ENCODE measurements at places on chromosomes 3 and 15.

DNA sequence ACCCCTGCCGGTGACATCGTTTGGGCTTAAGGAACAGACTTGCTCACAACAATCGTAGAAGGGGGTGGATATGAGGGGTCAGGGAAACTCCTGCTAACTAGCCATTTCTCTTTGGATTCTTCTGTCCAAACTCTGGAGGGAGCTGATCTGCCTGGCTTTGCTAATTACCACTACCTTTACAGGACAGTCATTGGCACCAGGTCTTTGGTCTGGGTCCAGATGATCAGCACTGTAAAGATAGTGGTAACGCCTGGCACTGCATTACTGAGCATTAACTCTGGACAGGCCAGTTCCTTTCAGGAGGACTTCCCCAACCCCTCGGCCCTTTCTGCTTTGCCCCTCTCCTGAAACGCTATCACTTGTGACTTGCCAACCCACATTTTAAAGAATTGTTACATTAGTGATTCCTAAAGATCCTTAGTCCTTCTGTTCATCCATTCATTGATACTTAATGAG, 788 bp downstream of the UQCC5 start:
- DNase-seq = no peak

- DNase-seq = no peak
These were observed 92.2 kb upstream of the PRR23E start for GRCh38 chr3:127100459-127101410.

GRCh38 chr15:55224892-55225291, 28.2 kb upstream of the RSL24D1 start:
- DNase-seq = peak; percentile 26

- no peak for DNase-seq
These were observed 11.8 kb upstream of the MYO1E start for GRCh38 chr15:59384507-59384906.

DNA sequence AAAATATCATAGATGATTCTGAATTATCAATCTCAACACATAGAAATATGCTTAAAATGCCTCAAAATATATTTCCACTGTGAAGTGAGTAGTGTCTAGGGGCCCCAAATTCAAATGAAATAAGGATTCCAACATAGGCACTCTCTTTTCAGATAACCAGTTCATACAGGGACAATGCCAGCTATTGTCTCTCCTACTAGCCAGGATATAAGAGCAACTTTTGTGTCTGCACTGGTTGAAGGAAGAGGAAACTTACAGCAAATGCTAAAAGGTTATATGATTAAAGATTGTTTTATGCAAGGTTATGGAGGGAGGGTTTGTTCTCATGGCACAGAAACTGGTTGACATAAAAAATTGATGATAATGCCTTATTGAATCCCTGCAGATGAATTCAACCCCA, 579.4 kb upstream of the ALCAM start:
- no peak for DNase-seq

DNA sequence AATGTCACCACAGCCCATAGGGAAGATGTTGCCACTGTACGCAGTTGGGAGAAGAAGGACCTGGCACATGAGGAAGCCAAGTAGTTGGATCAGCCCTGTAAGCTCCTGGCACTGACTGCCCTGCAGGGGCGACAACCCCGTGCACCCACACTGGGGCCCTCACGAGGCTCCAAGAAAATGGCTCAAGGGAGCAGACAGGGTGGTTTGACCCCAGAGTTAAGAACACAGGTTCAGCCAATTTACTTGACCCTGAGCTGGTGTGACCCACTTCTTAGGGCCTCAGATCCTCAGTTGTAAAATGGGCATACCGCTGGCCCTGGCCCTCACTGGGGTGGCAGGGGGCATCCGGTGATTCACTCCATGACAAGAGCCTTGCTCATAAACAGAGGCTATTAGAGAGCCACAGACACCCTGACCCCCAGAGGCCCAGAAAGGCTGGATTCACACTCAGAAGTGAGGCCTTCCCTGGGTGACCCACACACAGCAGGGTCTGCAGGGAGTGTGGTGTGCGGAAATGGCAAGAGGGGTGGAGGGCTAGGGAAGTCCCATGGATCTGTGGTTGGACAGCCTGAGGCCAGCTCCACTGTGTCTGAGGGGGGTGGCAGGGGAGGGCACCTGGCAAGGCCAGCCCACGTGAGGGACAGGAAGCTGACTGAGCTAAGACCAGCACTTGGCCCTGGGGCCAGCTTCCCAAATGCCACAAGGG, 1.7 kb upstream of the HHATL start:
- DNase-seq = no peak

DNA sequence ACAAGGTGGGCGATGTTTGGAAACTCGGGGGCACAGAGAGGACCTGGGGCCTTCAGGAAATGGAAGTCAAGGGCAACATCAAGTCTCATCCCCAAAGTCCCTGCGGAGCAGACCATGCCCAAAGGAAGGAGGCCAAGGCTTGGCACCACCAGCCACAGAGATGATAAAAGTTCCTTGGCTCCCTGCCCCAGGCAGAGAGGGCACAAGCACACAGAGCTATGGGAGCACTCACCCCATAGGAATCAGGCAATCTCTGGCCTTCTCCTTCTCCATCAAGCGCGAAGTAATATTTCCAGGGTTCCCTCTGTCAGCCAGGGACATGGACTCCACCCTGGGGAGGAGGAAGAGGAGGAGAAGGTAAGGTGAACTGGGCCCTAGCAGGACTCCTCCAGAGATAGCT, 7.9 kb downstream of the ACAA1 start:
- DNase-seq = no peak

DNA sequence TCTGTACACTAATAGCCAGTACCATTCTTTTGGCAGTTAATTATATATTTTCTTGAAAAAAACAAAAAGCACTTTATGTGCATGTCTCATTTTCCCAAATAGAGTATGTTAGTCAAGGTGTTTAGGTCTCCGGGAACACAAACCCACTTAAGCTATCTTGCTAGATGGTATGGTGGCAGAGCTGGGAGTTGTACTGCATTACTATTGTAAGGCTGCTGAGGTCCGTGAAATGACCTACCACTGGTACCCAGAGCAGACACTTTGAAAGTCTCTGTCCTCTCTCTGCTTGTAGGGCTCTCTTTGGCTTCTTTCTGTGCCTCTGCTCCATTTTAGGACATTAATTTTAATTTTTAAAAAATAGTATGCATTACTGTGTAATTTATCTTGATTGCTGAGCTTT, 8.8 kb downstream of the TMOD3 start:
- no peak for DNase-seq

- DNase-seq = peak; percentile 78
These were observed 43.1 kb upstream of the WDR5B start for GRCh38 chr3:122458992-122459391.

DNA sequence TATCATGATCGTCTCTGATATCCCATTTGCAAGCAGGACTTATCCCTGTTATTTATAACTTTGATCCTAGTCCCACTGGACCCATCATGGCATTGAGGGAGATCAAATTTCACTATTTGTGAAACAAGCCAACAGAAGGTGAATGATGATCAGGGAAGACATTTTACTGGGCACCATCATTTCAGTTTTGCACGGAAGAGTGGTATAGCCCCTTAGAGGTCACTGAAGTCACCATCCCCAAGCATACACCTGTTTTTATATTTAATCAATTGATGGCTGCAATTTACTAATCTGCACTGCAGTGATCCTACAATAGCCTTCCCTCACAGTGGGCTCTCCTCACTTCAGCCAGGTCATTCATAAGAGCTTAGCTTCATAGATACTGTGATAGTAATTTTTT, 132.4 kb downstream of the FHIT start:
- DNase-seq = no peak

DNA sequence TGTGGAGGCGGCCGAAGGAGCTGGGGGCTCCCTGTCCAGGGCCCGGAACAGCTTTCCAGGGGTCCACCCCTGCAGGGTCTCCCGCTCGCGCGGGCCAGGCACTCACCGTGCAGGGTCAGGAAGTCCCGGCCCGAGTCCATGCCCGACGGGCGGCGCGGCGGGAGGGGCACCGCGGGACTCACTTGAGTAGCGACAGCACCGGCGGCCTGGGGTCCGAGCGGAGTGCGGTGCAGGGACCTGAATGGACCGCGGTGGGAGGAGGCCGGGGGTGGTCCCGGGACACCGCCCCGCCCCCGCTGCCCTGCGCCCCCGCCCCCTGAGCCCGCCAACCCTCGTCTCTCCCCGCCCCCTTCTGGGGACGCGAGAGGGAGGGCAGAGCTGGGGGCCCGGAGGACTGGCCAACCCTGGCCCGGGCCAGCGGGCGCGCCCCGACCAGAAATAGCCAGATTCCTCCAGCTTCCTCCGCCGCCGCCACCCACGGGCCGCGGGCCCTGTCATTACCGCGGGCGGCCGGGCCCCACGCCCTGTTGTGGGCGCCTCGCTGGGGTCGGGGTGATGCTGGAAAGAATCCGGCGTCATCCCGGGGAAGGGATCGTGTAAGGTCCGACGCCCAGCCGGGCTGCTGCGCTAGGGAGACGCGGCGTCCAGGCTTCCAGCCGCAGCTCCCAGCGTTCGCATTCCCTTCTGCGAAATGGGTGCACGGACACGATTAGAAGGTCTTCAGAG, at the start of gene PLCD1:
TSS of gene PLCD1 (minus strand) at position 243 of the 726 bp plus-strand sequence. CDS start at position 140, 103 bp downstream.
- peak; percentile 86 for DNase-seq

DNA sequence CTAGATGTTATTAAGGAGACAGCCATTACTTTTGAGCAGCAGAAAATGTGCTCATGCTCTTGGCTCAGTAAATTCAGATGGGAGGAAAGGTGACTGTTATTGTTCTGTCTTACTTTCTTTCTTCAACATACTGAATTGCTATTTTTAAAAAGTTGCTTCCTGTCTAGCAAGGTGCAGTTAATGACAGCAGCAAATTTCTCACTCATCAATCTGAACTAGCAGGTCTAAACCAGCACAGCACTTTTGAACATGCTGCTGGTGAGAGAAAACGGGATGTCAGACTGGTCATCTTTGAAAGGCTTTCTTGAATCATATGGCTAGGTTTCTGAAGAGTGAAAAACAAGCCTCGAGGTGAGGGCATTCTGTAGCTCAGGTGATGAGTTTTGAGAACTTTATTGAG, 384.7 kb downstream of the MFSD1 start:
- no peak for DNase-seq

- no peak for DNase-seq
These were observed 852.3 kb upstream of the ALCAM start for GRCh38 chr3:104514371-104514770.

- no peak for DNase-seq
These were observed 200.7 kb downstream of the GREM1 start for GRCh38 chr15:32918547-32918946.

GRCh38 chr3:131708241-131708640, 205.5 kb upstream of the MRPL3 start:
- no peak for DNase-seq

GRCh38 chr3:160049988-160050387, 61.4 kb downstream of the IL12A start:
- no peak for DNase-seq

DNA sequence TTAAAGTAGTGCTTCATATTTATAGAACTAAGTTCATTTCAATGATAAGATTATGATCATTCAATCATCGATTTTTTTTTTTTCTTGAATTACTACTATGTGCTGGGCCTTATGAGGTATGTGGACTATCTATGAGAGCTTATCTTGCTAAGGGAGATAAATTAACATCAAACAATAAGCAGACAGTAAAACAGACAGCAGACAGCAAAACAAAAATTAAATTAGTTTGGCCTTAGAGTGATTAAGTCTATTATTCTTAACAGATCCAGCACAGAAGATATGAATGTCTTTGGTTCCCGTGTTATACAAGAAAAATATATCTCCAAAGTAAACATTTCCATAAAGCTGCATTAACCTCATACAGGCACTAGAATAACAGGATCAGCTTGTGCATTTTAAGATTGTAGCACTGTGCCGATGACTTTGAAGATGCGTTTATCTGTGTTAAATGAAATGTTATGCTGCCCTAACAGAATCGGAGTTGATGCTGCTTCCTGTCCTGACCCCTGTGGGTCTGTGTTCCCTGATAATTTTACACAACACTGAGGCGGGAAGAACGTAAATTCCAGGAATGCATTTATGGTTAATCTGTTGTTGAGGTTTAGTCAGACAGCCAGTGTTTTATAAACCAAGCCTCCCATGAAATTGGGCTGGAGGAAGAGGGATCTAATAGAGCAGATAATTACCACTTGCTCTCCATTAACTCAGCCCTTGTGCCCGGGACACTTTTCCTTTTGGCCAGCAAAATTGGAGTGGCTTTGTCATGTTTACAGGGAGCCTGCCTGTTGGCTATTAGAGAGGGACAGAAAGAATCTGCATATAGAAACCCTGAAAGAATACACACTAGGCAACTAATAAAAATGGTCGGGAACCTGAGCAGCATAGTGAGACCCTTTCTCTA, 80.8 kb downstream of the GHSR start:
- peak; percentile 80 for DNase-seq

DNA sequence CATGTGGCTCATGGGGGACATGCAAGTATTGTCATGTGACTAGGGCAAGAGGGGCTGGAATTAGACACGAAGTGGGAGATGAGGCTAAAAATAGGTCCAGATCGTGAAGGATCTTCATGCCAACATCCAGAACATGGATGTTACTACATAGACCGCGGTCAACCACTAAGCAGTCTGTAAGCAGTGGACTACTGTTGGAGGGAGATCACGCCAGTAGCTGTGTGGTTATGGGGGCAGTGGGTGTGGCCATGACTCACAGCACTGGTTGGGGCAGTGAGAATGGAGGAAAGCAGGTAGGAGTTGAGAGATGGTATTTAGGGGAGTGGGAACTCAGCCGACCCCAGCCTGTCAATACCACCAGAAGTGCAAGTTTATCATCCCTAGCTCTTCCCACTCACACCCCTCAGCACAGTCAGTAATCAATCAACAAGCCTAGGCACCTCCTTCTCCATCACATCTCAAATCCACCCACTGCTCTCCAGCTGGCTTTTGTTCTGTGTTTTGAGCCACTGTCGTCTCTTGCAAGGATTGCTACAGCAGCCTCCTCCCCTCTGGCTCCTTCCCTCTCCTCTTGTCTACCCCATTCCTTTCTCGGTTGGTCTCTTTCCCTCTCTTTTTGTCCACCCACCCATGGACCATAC, 107.2 kb upstream of the ABHD17C start:
- peak; percentile 59 for DNase-seq

DNA sequence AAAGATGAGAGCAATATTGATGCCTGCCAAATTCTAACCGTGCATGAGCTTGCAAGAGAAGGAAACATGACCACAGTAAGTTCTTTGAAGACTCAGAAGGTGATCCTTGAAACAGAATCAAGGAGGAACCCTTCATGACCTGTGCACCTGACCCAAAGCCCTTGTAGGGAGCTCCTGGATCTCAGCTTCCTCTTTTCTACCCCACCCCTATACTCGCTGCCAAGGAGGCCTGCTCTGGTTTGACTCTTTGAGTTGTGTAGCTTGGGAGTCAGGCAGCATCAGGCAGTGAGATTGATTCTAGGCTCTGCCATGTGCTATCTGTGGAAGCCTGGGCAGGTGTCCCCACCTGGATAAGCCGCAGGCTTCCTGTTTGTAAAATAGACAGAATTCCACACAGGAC, 10.6 kb downstream of the TTC21A start:
- no peak for DNase-seq

DNA sequence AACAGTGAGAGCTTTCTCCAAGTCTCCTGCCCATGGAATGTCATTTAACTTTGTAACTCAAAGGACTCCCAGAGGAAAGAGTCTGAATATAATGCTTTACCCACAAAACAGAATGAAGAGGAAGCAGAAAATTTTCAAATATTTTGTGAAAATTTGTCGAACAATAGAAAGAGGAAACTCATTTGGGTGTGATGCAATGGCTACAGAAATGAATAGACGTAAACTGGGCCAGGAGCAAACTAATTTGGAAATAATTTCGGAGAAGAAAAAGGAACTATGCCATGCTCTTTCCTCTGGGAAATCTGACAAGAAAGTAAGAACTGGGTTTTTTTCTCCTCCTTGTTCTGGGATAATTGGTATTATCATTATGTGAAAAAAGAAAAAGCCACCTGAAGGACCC, 11.2 kb upstream of the SUMF1 start:
- no peak for DNase-seq
